Hippocampal formation (tissue), 2 donors: ENCODE measurements at places on chromosomes 2 and 18.

GRCh38 chr2:207482630-207483029, 47.1 kb upstream of the CREB1 start:
- no peak for DNase-seq

- no peak for DNase-seq
Measured at GRCh38 chr18:70019136-70019535, 71.5 kb upstream of the CD226 start.

DNA sequence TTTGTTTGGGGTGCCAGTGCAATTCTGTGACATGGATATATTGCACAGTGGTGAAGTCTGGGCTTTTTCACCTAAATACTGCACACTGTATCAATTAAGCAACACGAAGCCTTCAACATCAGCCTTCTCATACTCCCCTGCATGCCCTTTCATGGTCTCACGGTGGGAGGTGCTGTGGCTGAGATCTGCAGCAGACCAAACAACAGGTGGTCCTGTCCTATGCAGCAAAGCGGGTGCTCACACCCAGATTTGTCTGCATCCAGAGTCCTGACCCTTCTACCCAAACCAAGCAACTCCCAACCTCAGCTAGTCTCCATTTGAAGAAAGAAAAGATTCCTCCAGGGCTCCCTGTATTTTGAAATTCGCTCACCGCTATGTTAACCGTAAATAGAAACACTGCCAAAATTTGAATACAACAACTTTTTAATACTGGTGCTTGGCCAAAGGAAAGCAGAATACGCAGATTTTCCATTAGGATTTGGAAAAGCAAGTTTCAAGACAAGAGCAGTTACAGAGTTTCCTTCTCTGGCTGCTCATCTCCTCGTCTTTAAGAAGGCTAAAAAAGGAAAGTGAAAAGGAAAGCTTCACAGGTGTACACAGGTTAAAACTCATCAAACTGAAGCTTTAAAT, 34.9 kb downstream of the FAM168B start:
- DNase-seq: no peak

- no peak for DNase-seq
Measured at GRCh38 chr2:136651456-136652010, 113.8 kb upstream of the THSD7B start.

DNA sequence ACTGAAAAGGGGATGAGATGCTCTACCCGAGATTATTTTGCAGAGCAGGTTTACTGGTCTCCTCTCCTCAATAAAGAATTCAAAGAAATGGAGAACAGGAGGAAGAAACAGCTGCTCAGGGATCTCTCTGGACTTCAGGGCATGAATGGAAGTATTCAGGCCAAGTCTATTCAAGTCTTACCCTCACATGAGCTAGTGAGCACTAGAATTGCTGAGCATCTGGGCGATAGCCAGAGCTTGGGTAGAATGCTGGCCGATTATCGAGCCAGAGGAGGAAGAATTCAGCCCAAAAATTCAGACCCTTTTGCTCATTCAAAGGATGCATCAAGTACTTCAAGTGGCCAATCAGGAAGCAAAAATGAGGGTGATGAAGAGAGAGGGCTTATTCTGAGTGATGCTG, 60.0 kb downstream of the PIKFYVE start:
- DNase-seq: no peak

DNA sequence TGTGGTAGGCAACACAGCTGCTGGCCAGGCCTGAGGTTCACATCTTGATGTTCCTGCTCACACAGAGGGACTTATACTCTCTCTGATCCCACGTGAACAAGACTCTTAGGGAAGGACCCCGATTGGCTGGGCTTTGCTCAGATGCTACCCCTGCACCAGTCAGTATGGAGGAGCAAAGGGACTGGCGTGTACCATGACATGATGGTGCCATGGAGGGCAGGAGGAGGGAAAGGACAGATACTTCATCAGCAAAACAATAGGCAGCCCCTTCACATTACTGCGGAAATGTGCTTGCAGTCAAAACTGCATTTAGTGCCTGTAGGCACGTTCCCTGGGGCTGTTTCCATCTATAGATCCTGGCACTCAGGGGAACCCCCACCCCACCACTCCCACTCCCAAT, 42.7 kb downstream of the ZFP36L2 start:
- no peak for DNase-seq

DNA sequence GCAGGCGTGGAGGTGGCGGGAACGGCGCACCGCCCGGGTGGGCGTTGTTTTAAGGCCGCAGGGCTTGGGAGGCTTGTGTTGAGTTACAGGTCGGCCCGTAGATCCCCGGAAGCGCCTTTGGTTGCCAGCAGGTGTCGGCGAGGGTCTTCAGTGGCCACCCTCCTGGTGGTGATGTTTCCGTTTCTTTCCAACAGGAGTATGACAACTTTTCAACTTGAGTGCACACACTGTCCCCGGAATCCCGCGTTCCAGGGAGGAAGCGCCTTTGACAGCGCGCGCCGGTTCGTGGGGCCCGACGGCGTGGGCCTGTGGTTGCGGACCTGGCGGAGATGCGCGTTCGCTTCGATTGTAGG, 1.0 kb upstream of the HDAC4 start:
- no peak for DNase-seq

DNA sequence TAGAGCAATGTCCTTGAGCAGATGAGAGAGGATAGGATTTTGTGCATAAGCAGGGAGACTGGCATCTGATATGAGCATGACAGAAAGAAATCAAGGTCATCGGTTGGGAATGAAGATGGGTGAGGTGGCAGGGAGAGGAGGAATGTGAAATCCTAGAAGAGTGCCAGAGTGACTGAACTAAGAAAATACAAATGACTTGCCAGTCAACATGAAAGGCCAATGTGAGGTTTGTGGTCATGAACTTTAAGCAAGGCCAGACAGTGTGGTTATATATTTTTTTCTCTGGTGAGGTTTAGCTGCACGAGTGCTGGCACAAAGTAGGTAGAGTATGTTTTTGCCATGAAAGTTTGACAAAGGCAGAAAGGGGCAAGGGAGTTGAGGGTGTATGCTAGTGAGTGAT, 21.2 kb downstream of the QPCT start:
- no peak for DNase-seq
